Activated T-cell treated with anti-CD3 and anti-CD28 coated beads, Interleukin-2, amount 50 U/mL, for 4 hours (primary cell): ENCODE measurements at places on chromosomes 11 and 22.

DNA sequence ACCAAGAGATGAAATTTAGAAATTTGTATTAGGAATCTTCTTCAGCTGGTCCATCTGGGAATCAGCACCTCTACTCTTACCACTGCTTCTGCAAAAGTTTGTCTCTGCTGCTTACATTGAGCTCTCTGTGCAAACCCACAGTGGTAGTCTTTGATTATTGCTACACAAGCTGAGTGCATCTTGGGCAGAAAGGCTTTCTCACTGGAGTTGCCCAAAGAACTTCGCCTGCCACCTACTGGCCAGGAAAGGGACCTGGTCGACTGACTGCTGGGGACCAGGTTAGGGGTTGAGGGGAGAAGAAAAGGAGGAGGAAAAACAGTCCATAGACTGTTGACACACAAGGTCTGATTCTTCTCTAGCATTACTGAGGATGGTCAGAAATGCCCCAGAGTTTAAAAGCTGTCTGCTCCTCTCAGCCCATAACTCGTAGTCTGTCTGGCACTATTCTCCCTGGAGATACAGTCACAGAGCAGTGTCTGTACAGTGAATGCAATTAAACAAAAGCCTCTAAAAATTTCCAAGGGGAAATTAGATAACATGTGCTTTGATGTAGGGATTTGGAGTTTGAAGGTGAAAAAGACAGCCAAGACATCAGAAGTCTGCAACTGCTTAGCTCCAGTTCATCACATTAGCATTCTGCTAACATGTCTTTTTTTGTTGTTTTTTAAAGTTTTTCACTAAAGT, 215.0 kb upstream of the CTSC start:
- peak; percentile 35 for DNase-seq

GRCh38 chr22:41198027-41198580, 7.0 kb upstream of the L3MBTL2 start:
- peak; percentile 44 for DNase-seq

DNA sequence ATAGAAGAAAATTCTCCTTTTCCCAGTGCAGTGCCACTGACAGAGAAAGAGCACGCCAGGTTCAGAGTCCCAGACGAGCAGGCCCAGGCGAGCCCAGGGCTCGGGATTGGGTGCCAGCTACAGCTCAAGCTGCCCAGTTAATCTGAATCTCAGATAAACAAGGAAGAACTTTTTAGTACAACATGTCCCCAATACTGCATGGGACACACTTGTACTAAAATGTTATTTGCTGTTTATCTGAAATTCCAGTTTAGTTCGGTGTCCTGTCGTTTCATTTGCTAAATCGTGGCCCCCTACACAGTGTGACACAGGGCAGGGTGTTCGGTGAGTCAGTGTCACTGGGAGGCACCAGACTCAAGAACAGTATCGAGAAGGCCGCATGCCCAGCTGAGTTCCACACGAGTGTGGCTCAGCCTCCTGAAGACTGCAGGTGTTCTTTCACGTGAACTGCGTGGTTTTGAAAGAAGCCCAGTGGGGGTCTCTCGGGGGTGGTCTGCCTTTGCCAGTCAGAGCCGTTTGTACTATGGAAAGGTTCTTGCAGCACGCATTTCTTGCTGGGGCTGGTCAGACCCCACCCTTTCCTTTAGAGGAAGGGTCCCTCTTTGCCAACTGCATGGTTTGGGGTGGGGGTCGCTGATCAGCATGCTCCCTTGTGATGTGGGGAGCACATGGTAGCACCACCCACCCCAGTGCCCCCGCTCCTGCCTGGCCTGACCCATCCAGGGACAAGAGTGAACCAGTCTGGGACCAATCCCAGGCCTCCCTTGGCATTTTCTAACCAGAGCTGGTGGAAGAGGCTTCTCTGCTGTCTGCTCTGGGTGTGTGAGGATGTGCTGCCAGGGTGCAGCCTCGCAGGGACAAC, 115.6 kb upstream of the B3GAT1 start:
- DNase-seq: peak; percentile 1

GRCh38 chr11:47395223-47396048, 13.0 kb upstream of the SLC39A13 start:
- DNase-seq: no peak

GRCh38 chr11:70398834-70399680, 728 bp downstream of the CTTN start:
- no peak for DNase-seq

DNA sequence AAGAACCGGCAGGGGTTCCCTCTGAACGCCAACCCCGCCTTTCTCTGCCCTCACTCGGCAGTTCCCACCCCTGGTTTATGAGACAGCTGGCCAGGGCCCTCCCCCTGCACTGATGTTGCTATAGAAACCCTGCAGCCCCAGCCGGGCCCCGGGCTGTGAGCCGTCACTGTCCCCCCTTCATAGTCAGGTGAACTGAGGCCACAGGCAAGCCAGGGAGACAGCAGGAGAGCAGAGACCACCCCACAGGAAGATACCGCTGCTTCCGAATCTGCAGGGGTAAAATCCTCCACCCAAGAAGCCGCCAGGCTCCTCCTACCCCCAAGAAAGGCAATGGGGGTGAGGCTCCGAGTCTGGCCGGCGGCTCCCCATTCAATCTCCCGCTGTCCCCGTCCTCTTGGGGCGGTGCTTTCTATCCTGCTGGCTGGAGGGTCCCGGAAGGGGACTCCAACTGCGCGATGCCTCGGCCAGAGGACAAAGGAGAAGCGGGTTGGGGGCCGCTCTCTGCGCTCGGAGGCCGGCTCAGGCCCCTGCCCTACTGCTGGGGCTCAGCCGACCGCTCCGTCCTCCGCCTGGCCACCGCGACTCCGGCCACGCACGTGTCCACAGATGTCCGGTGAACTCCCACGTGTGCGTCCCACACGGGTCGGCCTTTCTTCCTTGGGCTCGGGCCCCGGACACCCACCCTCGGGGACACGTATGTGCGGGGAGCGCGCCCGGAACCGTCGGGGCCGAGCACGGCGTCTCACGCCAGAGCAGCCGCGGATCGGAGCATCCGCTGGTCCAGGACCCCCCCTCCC, 587 bp downstream of the SLC25A22 start:
- peak; percentile 57 for DNase-seq

DNA sequence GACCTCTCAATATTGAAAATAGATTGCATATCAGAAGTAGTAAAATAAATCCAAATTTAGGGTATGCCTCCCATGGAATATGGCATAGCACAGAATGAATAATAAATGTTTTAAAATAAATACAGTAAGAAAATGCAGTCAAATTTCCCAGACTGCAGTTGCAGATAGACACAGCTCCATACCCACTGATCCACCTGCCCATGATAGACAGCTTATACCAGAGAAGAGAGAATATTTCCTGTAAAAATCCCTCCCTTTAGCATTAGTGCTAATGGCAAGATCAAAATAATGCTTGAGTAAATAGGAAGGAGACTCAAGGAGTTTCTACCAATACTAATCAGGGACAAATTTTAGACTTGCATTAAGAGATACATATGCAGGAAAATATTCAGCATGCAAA, 45.0 kb upstream of the CALCB start:
- DNase-seq: no peak

- no peak for DNase-seq
Observed at GRCh38 chr22:35257002-35257320, 332 bp upstream of the HMGXB4 start.
